ENCODE measurements at places on chromosomes 2 and 18. TPM values are rescaled to one million over a fixed set of nuclear protein-coding genes. Genes with fewer than 3 reads are reported as not detected.

The RIT2 gene
- not detected for total RNA-seq

The THSD7B gene
- total RNA-seq = 0.07 TPM

The ABCG5 gene
- total RNA-seq = not detected

The CHST9 gene
- 3.0 TPM for total RNA-seq

The CENPA gene
- 12.6 TPM for total RNA-seq

The C2orf92 gene
- total RNA-seq = 0.60 TPM

The ANKRD36C gene
- 3.2 TPM for total RNA-seq

The EHD3 gene
- 3.4 TPM for total RNA-seq

All from airway epithelial cell (primary cell).